Right renal pelvis (tissue), 4 donors: ENCODE measurements at places on chromosomes 4 and X. TPM values are rescaled to one million over a fixed set of nuclear protein-coding genes. Genes with fewer than 3 reads are reported as not detected.

Gene RENBP
- 27.1 TPM for polyA plus RNA-seq

- no peak for DNase-seq
Observed at GRCh38 chr4:7650606-7651385, 216.1 kb upstream of the PSAPL1 start.

Gene HTN3
- polyA plus RNA-seq = not detected

GRCh38 chrX:133983256-133983973, 2.0 kb downstream of the GPC3 start:
- DNase-seq = no peak

GRCh38 chrX:69762340-69762739, 146.4 kb downstream of the EDA start:
- no peak for DNase-seq

Gene NKX6-1
- polyA plus RNA-seq = 0.07 TPM

DNA sequence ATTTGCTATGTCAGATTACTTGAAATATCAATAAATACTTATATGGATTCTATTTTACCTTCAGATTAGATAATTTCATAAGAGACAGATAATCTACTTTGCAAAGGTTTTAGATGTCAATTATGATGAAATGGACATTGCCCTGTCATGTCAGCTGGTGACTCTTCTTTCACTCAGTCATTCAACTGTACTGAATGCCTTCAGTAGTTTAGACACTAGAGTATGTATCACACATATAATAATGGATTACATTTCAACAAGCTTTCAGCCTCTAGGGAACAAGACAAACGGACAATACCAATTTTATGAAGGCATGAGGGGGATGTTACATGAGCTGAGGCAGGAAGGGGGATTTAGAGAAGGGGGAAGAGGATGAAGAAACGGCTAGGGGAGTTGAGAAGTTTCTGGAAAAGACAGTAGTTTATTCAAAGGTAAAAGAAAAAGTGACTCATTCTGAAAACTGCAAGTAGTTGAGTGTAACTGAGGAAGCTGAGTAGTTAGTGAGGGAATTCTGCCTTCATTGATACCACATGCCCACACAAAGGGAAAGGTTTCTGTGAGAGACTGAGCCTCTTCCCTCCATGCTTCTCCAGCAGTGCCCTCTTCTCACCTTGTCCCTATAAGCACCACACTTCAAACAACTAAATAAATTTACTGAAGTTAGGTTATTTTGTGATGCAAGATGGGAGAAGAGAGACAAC, 25.7 kb downstream of the SLC9B2 start:
- no peak for DNase-seq

- DNase-seq = no peak
Observed at GRCh38 chrX:48864210-48864609, 28.8 kb upstream of the PCSK1N start.

Gene ASB11
- polyA plus RNA-seq = not detected

DNA sequence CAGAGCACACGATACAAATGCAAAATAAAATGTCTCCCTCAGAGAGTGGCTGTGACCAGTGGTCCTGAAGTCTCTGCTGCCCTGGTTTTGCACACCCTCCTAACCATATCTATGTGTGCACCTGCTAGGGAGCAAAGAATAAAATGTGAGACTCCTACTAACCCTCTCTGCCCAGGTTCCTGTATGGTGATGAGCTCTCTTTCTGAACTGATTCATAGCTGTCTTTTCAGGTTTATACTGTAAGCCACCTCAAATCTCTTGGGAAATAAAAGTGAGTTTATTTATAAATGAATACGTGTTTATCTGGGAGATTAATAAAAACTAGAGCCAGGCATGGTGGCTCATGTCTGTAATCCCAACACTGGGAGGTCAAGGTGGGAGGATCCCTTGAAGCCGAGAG, 126.0 kb upstream of the RBPJ start:
- DNase-seq = no peak

GRCh38 chr4:131459430-131460101, 1689.5 kb upstream of the PCDH10 start:
- DNase-seq = no peak

GRCh38 chr4:5954056-5954760, 61.3 kb upstream of the CRMP1 start:
- no peak for DNase-seq

DNA sequence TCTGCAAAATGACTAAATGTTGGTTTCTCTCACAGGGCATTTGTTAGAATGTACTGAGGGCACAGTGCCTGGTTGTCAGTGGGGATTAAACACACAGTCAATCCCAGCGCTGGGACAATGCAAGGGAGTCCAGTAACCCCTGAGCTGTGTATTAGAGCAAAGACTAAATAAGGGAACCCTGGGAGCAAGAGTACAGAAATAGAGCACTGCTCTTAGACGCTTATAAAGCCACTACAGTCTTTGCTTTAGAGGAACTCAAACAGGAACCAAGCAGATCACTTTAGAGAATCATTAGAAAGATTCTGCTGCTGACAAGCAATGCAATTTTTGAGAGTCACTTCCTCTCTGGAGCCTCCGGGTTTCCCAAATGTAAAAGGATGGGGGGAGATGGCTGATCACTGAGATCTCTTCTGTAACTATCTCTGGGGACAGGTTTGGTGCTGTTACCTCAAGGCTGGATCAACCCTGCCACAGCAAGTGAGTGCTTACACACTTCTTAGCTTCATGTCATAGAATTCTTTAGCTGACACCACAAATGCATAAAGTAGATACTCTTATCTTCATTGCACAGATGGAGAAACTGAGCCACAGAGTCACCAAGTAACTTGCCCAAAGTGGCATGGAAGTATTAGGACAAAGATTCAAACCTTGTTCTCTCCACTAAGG, 137.8 kb upstream of the CPEB2 start:
- no peak for DNase-seq
